Stimulated activated CD4-positive, alpha-beta T cell treated with anti-CD3 and anti-CD28 coated beads, Interleukin-1b, Interleukin-23, amount 100 ng/mL, for 48 hours (primary cell): ENCODE measurements at places on chromosomes 6 and 20.

- DNase-seq, result no peak
Measured at GRCh38 chr6:146489468-146490151, 54.0 kb upstream of the RAB32 start.

DNA sequence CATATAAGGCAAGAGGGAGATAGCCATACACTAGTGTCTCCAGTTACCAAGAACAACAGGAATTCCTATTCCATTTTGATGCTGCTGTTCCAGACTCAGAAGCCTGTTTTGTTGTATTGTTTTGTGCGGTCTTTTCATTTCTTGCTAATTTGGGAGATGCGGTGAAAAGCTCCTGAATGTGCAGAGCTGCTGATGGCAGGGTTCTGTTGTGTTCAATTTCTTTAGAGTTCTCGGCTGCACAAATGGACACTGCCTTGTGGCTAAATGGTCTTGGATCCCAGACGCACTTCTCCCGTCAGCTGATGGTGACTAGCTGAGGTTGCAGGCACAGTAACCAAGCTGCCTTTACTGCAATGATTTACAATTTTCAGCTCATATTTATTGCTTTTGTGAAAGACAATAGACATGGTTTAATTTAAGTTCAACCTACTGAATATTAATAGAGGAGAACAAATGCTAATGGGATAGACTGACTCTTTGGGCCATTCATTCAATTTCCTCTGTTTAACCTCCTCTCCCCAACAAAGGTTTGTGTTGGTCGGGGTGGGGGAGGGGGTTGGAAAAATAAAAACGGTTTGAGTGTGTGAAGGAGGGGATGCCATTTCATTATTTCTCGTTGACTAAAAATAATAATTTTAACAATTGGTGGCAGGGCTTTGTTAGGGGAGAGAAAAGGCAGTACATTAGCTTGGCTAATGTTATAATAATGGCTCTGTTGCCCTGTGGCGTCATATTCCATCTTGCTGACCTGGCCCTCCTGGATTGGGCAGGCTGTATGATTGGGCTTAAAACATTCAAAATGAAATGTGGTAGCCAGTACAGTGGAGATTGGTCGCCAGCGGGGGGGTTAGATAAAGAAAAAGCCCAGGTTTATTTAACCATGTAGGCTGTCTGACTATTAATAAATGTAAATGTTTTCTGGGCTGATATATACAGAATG, 159.5 kb downstream of the JARID2 start:
- no peak for DNase-seq

- no peak for DNase-seq
Measured at GRCh38 chr6:38508894-38509293, 130.8 kb downstream of the BTBD9 start.

GRCh38 chr6:25997921-25998320, 35.3 kb downstream of the TRIM38 start:
- DNase-seq, result no peak

GRCh38 chr6:17964633-17965032, 22.8 kb downstream of the KIF13A start:
- DNase-seq, result no peak

DNA sequence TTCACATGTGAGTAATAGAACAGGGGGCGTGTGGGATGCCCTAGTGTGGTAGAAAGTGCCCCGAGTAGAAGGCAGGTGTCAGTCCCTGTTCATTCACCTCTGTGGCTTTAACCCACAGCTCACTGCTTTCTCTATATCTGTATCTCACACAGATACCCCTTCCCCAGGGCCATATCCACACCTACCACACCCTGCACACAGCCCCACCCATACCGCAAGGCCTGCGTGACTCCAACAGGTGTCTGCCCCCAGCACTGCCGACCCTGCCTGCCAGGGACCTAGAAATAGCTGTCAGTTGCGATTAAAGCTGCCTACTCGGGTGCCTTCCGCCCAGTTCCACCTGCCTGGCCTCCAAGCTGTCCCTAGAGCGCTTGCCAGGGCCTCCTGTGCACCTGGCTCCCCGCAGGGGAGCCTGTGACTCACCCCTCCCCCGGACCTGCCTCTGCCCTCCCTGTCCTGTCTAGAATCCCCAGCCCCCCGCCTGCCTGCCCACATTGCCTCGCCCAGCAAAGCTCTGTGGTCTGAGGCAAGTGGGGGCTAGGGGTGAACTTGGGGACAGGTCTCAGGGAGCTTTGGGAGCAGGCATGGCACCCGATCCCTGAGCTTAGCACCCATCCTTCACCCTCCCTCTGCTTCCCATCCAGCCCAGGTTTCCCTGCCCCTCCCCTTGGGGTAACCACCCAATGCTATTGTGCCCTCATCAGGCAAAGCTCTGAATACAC, 38.3 kb upstream of the ID1 start:
- DNase-seq, result peak; percentile 46

GRCh38 chr6:99349171-99350141, at the start of gene FAXC:
Gene FAXC (minus strand): TSS chr6:99349674. CDS start chr6:99349372, 302 bp downstream.
- no peak for DNase-seq

- DNase-seq, result no peak
Measured at GRCh38 chr6:4370066-4370465, 234.7 kb upstream of the ECI2 start.

DNA sequence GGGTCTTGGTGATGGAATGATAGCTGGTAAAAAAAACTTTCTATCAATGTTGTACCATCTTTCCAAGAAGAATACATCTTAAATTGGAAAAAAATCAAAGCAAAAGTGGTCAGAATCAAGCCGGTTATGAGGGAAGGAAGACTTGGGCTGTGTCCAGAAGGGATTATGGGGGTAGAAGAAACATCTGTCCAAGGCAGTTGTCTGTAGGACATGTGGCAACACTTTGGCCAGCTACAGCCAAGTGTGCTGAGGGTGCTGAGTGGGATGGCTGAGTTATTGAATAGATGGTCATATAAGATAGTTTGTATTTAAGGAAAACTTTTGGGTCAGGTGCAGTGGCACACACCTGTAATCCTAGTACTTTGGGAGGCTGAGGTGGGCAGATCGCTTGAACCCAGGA, 38.4 kb downstream of the INSM1 start:
- no peak for DNase-seq

DNA sequence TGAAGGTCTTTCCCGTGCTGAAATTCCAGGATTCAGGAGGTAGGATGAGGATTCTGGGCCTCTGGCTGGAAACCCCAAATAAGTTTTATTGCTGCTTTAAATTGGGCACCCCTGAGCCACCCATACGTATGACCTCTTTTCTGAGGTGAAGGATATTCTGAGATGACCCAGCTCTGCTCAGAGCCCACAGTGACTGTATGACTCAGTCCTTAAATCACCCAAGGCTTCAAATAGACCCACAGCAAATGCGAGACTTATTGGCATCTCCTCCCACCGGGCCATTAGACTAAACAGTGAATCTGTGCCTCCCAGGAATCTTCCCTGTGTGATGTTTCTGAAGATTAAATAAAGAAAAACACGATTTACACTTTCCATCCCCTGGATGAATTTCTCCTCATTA, 9.5 kb downstream of the SIRPG start:
- no peak for DNase-seq

DNA sequence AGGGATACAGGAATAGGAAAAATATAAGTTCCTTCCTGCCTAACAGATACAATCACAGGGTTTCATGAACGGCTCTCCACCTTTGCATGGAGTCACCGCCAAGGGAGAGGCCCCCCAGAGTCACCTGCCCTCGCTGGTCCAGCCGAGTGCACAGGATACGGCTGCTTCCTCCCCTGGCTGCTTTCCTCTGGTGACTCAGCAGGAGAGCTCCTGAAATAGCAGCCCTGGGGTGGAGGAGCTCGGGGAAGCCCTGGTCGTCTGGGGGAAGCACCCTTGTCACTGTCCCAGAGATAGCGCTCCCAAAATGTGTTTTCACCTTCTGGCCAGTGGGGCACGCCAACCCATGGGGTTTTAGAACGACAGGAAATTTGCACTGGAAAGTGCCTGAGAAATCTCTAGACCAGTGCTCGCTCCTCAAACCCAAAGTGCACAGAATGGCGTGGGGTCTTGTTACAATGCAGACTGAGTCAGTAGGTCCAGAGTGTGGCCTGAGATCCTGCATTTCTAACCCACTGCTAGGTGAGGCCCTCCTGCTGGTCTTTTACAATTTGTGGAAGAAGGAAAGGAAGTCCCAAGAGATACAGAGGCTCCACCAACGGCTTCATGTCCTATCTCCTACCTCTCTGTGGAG, 35.9 kb upstream of the FAM50B start:
- DNase-seq, result no peak

DNA sequence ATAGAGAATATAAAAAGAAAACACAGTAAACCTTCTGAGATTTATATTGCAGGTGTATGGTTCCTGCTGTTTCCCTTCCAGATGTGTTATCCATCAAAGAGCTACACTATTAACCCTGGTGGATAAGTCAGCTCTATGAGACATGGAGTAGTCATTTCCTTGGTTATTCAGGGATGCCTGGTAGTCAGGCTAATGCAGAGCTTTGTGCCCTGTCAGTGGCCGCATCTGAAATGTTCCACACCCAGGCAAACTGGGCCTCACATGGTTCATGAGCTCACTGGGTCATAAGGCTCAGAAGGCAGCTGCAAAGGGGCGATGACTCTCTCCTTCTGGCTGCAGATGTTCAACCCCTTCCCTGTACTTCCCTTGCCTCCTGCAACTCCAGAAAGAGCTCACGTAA, 473.6 kb downstream of the EPHA7 start:
- no peak for DNase-seq

DNA sequence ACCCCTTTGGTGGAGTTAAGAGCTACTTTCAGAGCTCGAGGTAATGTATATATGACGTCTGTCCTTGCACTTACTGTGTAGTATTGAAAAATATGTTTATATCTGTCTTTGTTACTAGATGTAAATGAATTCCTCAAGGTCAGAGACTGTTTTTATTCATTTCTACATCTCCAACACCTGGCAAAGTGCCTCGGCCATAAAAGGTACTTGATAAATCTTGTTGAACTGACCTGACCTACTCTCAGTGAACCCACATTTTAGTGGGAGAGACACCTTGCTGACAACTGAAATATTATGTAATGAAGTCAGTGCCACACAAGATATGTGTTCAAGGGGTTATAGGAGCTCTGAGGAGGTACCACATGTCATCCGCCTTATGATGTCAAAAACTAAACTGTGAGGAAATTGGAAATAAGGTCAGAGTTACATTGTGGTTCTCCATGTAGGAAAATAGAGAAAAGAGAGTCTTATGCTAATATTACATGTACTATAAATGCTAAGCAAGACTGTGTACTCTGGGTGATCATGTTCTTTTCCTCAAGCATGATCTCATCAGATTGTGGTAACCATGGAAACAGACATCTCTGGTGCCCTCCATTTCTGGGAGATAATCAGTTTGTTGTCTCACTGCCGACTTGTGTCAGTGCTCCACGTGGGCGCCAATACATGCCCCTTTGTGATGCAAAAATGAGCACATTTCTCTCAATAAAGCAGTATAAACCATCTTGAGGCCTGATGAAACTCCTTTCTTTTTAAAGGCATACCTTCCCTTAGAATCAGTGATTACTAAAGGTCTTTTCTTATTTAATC, 5.7 kb upstream of the TMEM30A start:
- DNase-seq, result no peak

DNA sequence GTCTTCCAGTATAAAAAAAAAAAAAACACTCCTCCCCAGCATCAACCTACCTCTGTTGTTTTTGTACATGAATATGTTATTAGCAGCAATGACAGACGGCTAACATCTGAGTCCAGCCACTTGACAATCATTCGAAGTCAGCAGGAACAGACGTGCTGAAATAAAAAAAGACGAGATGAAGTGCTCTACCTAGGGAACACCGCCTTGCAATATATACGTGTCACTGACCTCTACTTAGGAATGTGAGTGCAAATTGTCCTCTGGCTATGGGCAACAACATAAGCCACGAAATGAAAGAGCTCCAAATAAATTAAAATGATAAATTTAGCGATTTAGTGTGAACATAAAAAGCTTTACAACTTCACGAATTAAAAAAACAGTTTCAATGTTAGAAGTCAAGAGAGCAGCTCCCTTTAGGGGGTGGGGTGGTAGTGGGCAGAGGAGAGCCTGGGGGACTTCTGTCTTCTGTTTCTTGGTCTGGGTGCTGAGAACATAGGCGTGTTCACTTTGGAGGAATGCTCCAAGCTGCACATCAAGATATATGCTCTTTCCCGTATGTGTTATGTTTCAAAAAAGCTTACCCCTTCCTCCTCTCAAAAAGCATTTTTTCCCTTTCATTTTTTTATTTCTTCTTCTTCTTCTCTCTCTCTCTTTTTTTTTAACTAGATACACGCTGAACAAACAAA, 23.3 kb downstream of the EDN1 start:
- DNase-seq, result no peak
